Neuronal stem cell (in vitro differentiated cells): ENCODE measurements at places on chromosomes 7 and 10.

DNA sequence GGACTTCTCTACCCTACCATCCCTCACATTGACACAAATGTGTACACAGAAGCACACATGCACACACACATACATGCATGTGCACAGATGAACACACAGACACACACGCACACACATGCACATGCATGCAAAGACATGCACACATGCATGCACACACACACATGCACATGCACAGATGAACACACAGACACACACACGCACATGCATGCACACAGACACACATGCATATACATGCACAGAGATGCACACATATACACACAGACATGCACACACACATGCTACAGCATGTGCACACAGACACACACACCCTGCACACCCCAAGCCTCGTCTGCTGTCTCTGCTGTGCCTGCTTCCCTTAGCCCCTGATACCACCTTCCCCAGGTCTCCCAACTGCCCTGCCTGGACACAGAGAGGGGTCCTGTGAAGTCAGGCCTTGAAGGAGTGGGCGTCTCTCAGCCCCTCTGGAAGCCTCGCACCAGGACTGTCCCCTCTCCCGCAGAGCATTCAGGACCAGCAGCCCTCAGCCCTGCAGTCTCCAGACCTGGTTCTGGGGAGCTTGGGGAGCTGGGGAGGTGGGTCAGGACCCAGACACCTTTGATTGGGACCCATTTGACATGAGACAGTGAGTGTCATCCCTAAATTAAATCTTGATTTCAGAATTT is 181.8 kb downstream of the DNAJB6 start:
- no peak for DNase-seq

GRCh38 chr7:15396210-15397158 is 165.3 kb downstream of the AGMO start:
- DNase-seq, result no peak

DNA sequence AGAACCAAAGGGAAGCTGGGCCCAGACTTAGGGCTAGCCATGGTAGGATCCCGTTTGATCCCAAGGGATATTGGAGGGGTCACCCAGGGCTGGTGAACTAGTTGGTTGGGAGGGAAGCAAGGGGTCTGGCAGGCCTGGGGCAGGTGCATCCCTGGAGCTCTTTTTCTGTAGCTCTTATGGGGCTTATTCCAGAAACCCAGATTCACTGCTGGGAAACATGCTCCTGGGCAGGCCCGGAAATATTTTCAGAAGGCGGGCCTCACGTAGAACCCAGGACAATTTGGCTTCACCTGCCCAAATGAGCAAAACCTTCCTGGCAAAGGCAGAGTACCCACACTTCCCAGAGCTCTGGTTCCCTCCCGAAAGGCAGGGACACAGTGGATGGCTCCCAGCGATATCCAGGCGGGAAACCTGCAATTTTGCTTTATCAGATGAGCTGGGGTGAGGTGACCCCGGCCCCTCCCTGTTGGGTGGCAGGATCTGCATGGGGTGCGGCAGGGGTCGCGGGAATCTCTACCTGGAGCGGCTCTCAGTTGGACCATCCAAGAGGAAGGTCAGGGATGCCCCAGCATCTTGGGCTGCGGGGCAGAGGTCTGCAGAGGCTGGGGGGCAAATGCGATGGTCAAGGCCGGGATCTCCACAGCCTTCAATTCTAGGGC is 533.9 kb downstream of the TCERG1L start:
- no peak for DNase-seq

- no peak for DNase-seq
Measured at GRCh38 chr7:43701500-43701854, 27.8 kb downstream of the COA1 start.

- no peak for DNase-seq
Measured at GRCh38 chr10:78181381-78182055, 147.9 kb downstream of the RPS24 start.

- DNase-seq, result no peak
Measured at GRCh38 chr7:22723637-22724036, 3.4 kb upstream of the IL6 start.

DNA sequence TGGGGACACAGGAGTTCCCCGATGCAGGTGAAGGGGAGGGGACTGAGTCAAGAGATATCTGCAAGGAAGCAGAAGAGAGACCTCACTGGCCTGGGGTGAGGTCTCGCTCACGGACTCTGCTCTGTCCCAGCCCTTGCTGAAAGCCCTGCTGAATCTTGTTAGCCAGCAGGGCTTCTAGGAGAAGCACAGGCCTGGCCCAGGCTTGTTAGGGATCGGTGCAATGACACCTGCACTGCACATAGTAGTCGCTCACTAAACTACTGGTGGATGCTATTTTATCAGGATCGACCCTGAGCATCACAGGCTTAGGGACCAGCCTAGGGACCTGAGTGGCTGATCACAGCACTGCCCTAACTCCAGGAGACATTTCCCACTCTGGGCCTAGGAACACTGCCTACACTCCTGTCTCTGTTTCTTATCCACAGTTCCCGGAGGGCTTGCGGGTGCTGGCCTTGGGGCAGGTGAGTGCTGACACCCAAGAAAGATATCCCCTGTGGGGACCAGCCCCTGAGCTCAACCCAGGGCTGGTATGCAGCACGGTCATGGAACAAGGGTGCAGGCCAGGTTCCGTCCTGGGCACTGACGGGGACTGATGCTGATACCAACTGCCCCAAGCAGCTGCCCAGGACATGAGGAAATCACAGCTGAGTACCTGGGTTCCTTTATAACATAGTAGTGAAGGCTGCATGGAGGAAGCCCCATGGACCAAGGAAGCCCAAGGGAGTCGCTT is 13.0 kb downstream of the ELN start:
- no peak for DNase-seq

DNA sequence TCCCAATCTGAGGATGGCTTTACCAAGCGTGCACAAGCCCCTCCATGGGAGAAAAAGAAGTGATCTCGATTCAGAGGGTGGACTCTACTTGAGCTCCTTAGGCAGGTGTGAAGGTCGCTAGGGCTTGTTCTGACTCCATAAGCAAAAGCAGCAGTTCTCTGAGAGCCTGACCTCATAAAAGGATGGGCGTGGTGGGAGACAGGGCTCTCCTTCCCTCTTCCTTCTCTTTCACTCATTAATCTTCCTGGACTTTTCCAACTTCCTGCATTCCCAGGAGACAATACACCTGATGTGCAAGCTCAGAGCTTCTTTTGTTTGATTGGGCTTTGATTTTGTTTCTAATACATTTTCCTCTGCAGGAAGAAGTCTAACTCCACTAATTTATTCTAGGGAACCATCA is 22.3 kb upstream of the TMEM72 start:
- DNase-seq, result no peak
